Hippocampal formation (tissue), 2 donors: ENCODE measurements at places on chromosomes 7 and 10.

DNA sequence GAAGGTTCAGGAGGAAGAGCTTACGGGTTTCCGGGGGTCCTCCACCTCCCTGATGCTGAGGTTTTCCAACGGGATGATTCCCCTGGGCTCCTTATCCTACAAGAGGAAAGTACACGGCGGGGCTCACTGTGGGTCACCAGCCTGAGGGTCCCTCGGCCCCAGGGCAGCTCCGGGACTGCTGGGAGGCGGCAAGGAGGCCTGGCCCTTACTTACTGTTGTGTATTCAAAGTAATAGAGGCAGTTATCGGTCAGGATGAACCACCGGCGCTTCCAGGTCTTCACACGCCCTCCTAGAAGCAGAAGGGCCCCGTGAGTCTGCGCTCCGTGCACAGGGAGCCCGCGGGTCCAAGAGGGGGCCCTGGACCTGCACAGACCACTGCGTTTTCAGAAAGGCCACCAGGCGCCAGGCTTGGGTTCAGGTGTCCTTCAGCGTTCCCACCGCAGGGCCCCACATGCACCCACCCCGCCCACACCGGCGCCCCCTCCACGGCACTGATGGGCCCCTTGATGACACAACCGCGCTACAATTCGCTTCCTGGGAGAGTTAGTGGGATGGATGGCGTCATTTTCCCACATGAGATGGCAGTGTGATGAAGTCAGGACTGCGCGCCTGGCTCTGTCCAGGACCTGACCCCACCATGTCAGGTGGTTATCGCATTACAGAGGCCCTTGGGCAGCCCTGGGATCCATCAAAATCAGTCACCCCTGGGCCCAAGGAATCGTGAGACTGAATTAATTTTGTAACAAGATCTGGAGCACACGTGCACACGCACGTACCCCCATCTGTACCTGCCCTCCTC, 106.7 kb downstream of the CYTH3 start:
- DNase-seq, result no peak

- no peak for DNase-seq
Observed at GRCh38 chr10:21285742-21286331, 239.6 kb downstream of the SKIDA1 start.

- DNase-seq, result no peak
Observed at GRCh38 chr7:6486438-6487183, 38.9 kb upstream of the DAGLB start.

DNA sequence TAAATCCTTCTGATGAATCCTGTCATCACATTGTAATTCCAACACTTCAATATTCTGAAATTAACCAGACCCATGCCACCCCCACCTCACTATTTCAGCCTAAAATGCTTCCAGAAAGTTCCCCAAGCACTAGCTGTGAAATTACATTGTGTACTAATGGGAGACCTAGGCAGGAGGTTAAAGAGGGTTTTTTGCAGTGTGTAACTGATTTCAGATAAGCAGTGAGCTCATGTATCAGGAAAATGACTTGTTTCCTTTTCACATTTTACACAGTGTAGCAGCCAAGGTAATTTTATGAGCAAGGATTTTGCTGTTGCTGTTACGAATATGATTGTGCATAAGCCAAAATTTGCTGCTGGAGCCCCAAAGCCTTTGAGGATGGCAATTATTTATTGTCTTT, 129.0 kb downstream of the INHBA start:
- no peak for DNase-seq

DNA sequence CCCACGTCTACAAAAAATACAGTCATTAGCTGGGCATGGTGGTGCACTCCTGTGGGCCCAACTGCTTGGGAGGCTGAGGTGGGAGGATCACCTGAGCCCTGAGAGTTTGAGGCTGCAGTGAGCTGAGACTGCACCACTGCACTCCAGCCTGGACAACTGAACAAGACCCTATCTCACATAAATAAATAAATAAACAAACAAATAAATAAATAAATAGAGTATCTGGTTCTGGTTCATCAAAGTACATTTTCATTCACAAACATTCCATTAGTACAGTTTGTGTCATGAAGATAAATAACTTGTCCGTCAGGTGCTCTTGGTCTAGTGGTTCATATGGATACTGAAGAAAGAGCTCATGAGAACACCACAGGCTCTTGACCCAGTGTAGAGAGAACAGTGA, 96.4 kb downstream of the RSU1 start:
- DNase-seq, result no peak

GRCh38 chr7:115672024-115672423, 358.5 kb downstream of the TFEC start:
- DNase-seq, result no peak

DNA sequence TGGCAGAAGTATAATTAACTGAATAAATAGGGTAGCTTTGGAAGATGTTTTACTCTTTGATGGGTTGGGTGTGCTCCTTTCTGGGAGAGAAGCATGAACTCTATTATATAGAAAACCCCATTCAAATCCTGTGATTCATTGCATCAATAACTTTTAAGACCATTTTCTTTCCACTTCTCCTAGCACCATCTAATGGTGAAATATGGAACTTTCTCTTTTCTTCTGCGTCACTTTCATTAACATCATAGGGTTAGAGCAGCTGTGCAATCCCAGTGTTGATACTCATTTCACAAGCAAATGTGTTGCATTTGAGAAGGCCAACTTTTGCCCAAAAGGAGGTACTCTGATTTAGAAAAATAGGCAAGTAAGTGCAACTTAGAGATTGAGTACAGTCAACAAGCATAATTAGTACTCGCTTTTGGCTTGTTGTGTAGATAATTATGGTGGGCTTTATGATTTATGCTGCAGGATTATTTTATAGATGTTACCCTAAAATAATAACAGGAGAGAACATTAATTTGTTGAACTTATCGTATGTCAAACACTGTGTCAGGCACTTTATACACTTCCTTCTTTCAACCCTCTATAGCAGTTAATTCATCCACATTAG, 92.9 kb downstream of the CPED1 start:
- peak; percentile 78 for DNase-seq
